ENCODE measurements at places on chromosomes 3 and 15. TPM values are rescaled to one million over a fixed set of nuclear protein-coding genes. Genes with fewer than 3 reads are reported as not detected.

The CELSR3 gene
- total RNA-seq, result 7.5 TPM

The CMTM8 gene
- total RNA-seq, result 13.0 TPM

The CYP11A1 gene
- total RNA-seq, result 0.29 TPM

The GRK7 gene
- not detected for total RNA-seq

The CHRNB4 gene
- total RNA-seq, result not detected

The LIPH gene
- total RNA-seq, result not detected

The DNAH1 gene
- 13.2 TPM for total RNA-seq

The CCDC9B gene
- 1.6 TPM for total RNA-seq

The SCN10A gene
- not detected for total RNA-seq

The GHSR gene
- not detected for total RNA-seq

The CSNK1G1 gene
- 20.9 TPM for total RNA-seq

The TPRG1 gene
- 11.5 TPM for total RNA-seq

The MRAS gene
- total RNA-seq, result 0.10 TPM

The KIF23 gene
- 55.6 TPM for total RNA-seq

The DUSP7 gene
- total RNA-seq, result 14.1 TPM

The CHRNA5 gene
- total RNA-seq, result 4.5 TPM

The DZIP1L gene
- total RNA-seq, result not detected

The ALPK3 gene
- total RNA-seq, result 0.12 TPM

The TM4SF1 gene
- 0.92 TPM for total RNA-seq

The CYP8B1 gene
- not detected for total RNA-seq

The HYKK gene
- 2.2 TPM for total RNA-seq

The UNC13C gene
- total RNA-seq, result not detected

The POTEB gene
- total RNA-seq, result not detected

The PAQR5 gene
- 0.10 TPM for total RNA-seq

The YEATS2 gene
- total RNA-seq, result 45.4 TPM

The SOX14 gene
- total RNA-seq, result not detected

The FBXW12 gene
- not detected for total RNA-seq

The PLA2G4E gene
- not detected for total RNA-seq

The ENTPD3 gene
- not detected for total RNA-seq

The GATA2 gene
- not detected for total RNA-seq

The BUB1B gene
- 96.1 TPM for total RNA-seq

The SYNM gene
- total RNA-seq, result 2.6 TPM

The COL6A5 gene
- total RNA-seq, result not detected

The NRG4 gene
- total RNA-seq, result not detected

The SPINK8 gene
- total RNA-seq, result not detected

The SLC12A8 gene
- 0.48 TPM for total RNA-seq

The EBLN2 gene
- total RNA-seq, result 6.0 TPM

The EPHB3 gene
- 0.07 TPM for total RNA-seq

The FETUB gene
- not detected for total RNA-seq

The CLRN1 gene
- not detected for total RNA-seq

The FMN1 gene
- total RNA-seq, result not detected

The SLC25A20 gene
- 16.7 TPM for total RNA-seq

The RBMS3 gene
- total RNA-seq, result 1.6 TPM

The RPL22L1 gene
- total RNA-seq, result 379 TPM

The STIMATE gene
- total RNA-seq, result 18.3 TPM

The TCF12 gene
- total RNA-seq, result 63.7 TPM

The TRPM7 gene
- 37.4 TPM for total RNA-seq

The SLC2A2 gene
- not detected for total RNA-seq

The RHCG gene
- not detected for total RNA-seq

The CHD2 gene
- total RNA-seq, result 113 TPM

The MESP2 gene
- not detected for total RNA-seq

The CACNA1D gene
- 0.53 TPM for total RNA-seq

The NOP10 gene
- total RNA-seq, result 211 TPM

The GOLGA6L7 gene
- not detected for total RNA-seq

The TMC3 gene
- not detected for total RNA-seq

The ZCWPW2 gene
- total RNA-seq, result 0.43 TPM

The CASR gene
- 0.19 TPM for total RNA-seq

The MKRN3 gene
- 3.8 TPM for total RNA-seq
